A549 treated with Hydrocortisone at 1 μM for 4 hours (cell line): ENCODE measurements at places on chromosomes 16 and 17. TPM values are rescaled to one million over a fixed set of nuclear protein-coding genes. Genes with fewer than 3 reads are reported as not detected.

Gene MKS1
- total RNA-seq: 10.6 to 12.6 TPM (median 12.2 TPM) in 5 replicates

Gene FMNL1
- 33.0 to 34.4 TPM (median 33.5 TPM) in 5 replicates for total RNA-seq

Gene PRR29
- total RNA-seq: 0.46 to 0.89 TPM (median 0.53 TPM) in 5 replicates

Gene MCRIP2
- total RNA-seq: 18.5 to 43.3 TPM (median 40.9 TPM) in 5 replicates

Gene EVPLL
- total RNA-seq: not detected in 5 replicates

Gene NDUFAF8
- total RNA-seq: 82.5 to 221 TPM (median 212 TPM) in 5 replicates

Gene HSD17B1
- total RNA-seq: 0.51 to 1.6 TPM (median 1.3 TPM) in 5 replicates

Gene NOG
- 0.58 to 1.1 TPM (median 0.91 TPM) in 5 replicates for total RNA-seq

Gene CD300LB
- total RNA-seq: 0.03 to 0.07 TPM (median 0.06 TPM) in 4 of 5 replicates, not detected in the other

Gene TBC1D3B
- total RNA-seq: 2.1 to 3.6 TPM (median 2.5 TPM) in 5 replicates

Gene GNGT2
- total RNA-seq: 0.54 to 1.2 TPM (median 1.0 TPM) in 5 replicates

Gene SOST
- total RNA-seq: not detected in 5 replicates
